ENCODE measurements at places on chromosomes 7 and 10. TPM values are rescaled to one million over a fixed set of nuclear protein-coding genes. Genes with fewer than 3 reads are reported as not detected.

SEMA3D gene
- polyA plus RNA-seq: not detected

ACTL6B gene
- not detected for polyA plus RNA-seq

CPA1 gene
- not detected for polyA plus RNA-seq

BRI3 gene
- 15.1 TPM for polyA plus RNA-seq

TMEM26 gene
- not detected for polyA plus RNA-seq

LRRD1 gene
- polyA plus RNA-seq: not detected

INHBA gene
- polyA plus RNA-seq: not detected

MYPN gene
- not detected for polyA plus RNA-seq

DNA sequence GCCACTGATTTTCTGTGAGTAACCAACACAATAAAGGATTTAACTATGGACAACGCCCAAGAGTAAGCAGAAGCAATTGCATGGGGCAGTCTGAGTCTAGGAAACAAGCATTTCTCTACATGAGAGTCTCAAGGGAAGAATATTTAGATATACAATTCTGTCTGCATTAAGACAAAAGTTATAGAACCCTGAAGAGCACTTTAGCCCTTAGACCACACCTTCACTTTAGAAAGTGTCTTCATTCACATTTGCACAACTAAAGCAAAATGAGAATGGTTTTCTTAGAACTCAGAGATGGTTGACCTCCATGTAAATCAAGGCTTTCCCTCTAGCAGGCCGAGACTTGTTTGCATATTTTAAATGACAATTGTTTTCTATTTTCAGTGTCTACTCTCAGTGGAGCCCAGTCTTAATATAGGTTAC lies 25.5 kb upstream of the TRIM24 start:
- no peak overlapping the region for H3K4me3 ChIP-seq
- DNase-seq: no peak
- no peaks in the 10 kb centered on the region for H3K4me1 ChIP-seq
- peaks cover 2% of the 10 kb centered on the region for H3K27me3 ChIP-seq
- H3K36me3 ChIP-seq: no peaks in the 10 kb centered on the region

- H3K4me3 ChIP-seq: peak overlapping the region; percentile 77
- H3K27me3 ChIP-seq: no peaks in the 10 kb centered on the region
- peaks cover 60% of the 10 kb centered on the region for H3K4me1 ChIP-seq
- peak overlapping the region; percentile 81 for H3K27ac ChIP-seq
- no peak for DNase-seq
- H3K36me3 ChIP-seq: no peaks in the 10 kb centered on the region
These were observed 19.8 kb upstream of the C10orf67 start for GRCh38 chr10:23364378-23364777.

- DNase-seq: no peak
- no peaks in the 10 kb centered on the region for H3K36me3 ChIP-seq
- H3K27me3 ChIP-seq: no peaks in the 10 kb centered on the region
- H3K4me3 ChIP-seq: no peak overlapping the region
- H3K4me1 ChIP-seq: no peaks in the 10 kb centered on the region
These were observed 316.8 kb downstream of the PCDH15 start for GRCh38 chr10:54484186-54484585.

GRCh38 chr10:12750526-12751201 lies 250.8 kb downstream of the CCDC3 start:
- H3K36me3 ChIP-seq: peaks cover 8% of the 10 kb centered on the region
- no peak for DNase-seq
- no peaks in the 10 kb centered on the region for H3K4me1 ChIP-seq
- H3K4me3 ChIP-seq: no peak overlapping the region
- no peak overlapping the region for H3K27ac ChIP-seq

- peak; percentile 59 for DNase-seq
- H3K27me3 ChIP-seq: no peaks in the 10 kb centered on the region
- H3K4me1 ChIP-seq: peaks cover 23% of the 10 kb centered on the region
- peak overlapping the region; percentile 75 for H3K27ac ChIP-seq
These were observed 85.8 kb downstream of the CALD1 start for GRCh38 chr7:134865001-134865845.

- peaks cover 4% of the 10 kb centered on the region for H3K4me1 ChIP-seq
- peaks cover 1% of the 10 kb centered on the region for H3K27me3 ChIP-seq
- no peak overlapping the region for H3K27ac ChIP-seq
- H3K36me3 ChIP-seq: no peaks in the 10 kb centered on the region
- DNase-seq: peak; percentile 68
- no peak overlapping the region for H3K4me3 ChIP-seq
These were observed 169.3 kb upstream of the AKR1E2 start for GRCh38 chr10:4656576-4657194.

GRCh38 chr10:124647421-124648130 lies 96.6 kb downstream of the FAM53B start:
- no peaks in the 10 kb centered on the region for H3K27me3 ChIP-seq
- H3K27ac ChIP-seq: peak overlapping the region; percentile 93
- peaks cover 99% of the 10 kb centered on the region for H3K4me1 ChIP-seq

- peaks cover 3% of the 10 kb centered on the region for H3K27me3 ChIP-seq
These were observed 21.9 kb upstream of the ECHDC3 start for GRCh38 chr10:11720260-11720741.

DNA sequence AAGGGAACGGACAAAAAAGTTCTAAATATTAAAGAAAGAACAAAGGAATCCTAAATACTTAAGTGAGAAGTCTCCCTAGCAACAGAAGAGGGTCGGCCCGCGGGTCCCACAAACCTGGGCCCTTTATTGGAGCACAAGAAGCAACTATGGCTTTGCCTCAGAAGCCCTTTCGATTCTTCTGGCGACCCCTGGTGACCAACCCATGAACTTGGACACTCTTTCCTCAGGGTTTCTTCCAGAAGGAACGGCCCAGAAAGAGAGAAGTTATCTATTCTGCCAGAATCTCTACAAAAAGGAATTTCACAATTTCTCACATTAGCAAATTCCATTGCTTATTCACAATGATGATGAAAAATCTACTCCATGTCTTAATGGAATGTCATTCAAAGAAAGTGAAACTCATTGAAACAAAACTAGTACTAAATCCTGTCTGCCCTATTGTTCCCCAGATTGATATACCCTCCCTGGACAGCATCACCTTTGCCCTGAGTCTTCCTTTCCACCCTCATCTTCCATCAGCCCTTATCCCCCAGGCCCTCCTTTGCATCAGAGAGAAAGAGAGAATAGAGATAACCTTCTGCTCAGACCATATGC lies 43.7 kb downstream of the CPVL start:
- no peak overlapping the region for H3K27ac ChIP-seq
- no peaks in the 10 kb centered on the region for H3K36me3 ChIP-seq
- H3K4me1 ChIP-seq: peaks cover 6% of the 10 kb centered on the region
- no peak overlapping the region for H3K4me3 ChIP-seq

GRCh38 chr7:155234158-155234492 lies 63.6 kb upstream of the INSIG1 start:
- H3K27me3 ChIP-seq: peaks cover 13% of the 10 kb centered on the region
- H3K4me3 ChIP-seq: no peak overlapping the region
- H3K4me1 ChIP-seq: peaks cover 3% of the 10 kb centered on the region
- no peak for DNase-seq
- no peaks in the 10 kb centered on the region for H3K36me3 ChIP-seq
